Stimulated activated CD8-positive, alpha-beta memory T cell treated with anti-CD3 and anti-CD28 coated beads, Interleukin-4, amount 100 ng/mL, for 4 hours (primary cell): ENCODE measurements at places on chromosomes 4 and X.

- no peak for DNase-seq
Observed at GRCh38 chr4:165971933-165972332, 98.9 kb downstream of the TLL1 start.

DNA sequence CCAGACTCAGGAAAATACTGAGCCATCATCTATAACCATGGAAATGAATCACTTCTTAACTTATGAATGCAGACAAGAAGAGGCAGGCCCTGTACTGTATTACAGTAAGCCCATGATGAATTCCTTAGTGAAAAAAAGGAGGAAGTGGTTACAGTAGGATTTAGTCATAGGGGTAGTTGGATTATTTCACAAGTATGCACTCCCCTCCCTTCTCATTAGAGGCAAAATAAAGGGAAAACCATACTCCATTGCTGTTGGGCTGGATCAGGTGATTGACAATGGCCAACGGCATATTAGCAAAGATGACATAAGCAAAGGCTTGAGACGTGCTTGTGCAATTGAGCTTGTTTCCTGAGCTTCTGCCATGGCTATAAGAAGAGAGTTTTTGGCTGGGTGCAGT is 181.1 kb upstream of the PRPS2 start:
- DNase-seq = no peak

- DNase-seq = no peak
Observed at GRCh38 chrX:22135994-22136684, 104.0 kb downstream of the PHEX start.

DNA sequence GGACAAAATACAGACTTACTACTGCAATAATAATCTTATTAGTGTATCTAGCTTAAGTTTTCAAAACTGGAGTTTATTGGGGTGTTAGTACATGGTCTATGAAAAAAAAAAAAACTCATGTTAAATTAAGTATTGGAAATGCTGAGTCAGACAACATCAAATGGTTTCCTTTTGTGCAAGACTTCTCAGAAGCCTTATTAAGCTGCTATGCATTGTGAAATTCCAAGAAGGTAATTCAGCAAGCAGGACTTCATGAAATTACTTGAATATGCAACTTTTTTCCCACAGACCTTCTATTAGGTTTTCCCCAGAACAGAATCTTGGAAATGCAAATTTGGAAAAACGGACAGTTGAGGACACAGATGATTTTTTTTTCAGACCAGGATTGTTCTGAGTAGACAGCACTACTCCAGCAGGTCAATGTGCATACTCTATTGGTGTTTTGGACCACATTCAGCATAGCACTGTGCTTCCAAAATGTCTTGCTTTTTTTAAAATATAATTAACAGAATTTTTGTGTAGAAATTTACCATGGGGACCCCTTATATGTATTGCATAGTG is 568.8 kb upstream of the TENM3 start:
- DNase-seq = no peak

GRCh38 chr4:35970366-35970960 is 273.9 kb downstream of the ARAP2 start:
- no peak for DNase-seq
